Panc1 (cell line): ENCODE measurements at places on chromosomes 1 and 21.

- DNase-seq, result peak; percentile 35
Observed at GRCh38 chr1:9615316-9616063, 26.8 kb downstream of the TMEM201 start.

- DNase-seq, result no peak
Observed at GRCh38 chr1:36881541-36881940, 152.8 kb downstream of the GRIK3 start.

DNA sequence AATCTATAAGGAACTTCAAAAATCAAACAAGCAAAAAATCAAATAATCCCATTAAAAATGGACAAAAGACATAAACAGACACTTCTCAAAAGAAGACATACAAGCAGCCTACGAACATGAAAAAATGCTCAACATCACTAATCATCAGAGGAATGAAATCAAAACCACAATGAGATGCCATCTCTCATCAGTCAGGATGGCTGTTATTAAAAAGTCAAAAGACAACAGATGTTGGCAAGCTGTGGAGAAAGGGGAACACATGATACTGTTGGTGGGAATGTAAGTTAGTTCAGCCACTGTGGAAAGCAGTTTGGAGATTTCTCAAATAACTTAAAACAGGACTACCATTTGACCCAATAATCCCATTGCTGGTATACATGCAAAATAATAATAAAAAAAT, 226.4 kb downstream of the S1PR1 start:
- DNase-seq, result no peak

DNA sequence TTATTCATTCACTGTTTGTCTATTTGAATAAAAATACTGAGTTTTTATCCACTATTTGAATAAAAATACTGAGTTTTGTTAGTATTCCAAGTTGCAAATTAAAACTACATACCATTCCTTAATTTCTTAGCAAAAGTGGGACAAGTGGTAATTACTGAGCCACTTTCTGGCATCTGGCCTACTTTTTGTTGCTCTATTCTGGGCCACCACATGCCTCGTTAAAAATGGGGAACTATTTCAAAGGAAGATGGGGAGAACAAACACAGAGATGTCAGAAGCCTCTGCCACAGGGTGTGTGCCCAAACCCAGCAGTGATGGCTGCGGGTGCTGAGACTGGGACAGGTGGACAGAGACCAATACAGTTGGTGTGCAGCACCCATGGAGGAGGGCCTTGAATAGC, 14.6 kb downstream of the PIGP start:
- DNase-seq, result no peak

- no peak for DNase-seq
Observed at GRCh38 chr1:160544647-160545046, 21.6 kb upstream of the SLAMF6 start.

- no peak for DNase-seq
Observed at GRCh38 chr21:32423320-32424190, 11.0 kb downstream of the EVA1C start.

- no peak for DNase-seq
Observed at GRCh38 chr1:230185076-230186001, 118.3 kb downstream of the GALNT2 start.

DNA sequence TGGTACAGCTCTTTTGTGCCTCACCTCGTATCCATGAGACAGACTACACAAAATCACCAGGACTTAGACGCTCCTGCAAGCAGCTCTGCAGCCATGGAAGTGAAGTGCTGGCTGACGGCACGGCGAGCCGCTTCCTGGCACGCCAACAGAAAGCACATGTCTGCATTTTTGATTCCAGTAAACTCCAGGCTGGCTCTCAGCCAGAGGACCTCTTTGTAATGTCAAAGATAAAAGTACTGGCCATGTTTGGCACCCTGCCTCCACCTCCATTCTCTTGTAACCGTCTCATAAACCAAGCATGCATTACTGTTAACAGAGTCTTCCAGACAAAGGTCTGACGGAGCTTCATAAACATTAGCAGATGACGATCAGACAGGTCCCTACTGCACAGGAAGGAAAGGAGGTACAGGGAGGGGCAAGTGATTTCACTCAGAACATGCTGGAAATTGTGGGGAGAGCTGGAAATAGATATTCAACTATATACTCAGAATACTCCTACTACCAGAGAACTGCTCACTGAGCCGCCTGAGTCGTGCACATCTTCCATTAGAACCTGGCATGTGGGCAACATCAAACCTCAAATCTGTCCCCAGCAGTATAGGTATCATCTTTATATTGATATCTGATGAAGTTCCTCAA, 632.0 kb downstream of the SMYD3 start:
- DNase-seq, result no peak

- no peak for DNase-seq
Observed at GRCh38 chr1:9589719-9590157, 1.0 kb downstream of the TMEM201 start.

GRCh38 chr1:193458628-193459027, 272.2 kb upstream of the B3GALT2 start:
- DNase-seq, result no peak

DNA sequence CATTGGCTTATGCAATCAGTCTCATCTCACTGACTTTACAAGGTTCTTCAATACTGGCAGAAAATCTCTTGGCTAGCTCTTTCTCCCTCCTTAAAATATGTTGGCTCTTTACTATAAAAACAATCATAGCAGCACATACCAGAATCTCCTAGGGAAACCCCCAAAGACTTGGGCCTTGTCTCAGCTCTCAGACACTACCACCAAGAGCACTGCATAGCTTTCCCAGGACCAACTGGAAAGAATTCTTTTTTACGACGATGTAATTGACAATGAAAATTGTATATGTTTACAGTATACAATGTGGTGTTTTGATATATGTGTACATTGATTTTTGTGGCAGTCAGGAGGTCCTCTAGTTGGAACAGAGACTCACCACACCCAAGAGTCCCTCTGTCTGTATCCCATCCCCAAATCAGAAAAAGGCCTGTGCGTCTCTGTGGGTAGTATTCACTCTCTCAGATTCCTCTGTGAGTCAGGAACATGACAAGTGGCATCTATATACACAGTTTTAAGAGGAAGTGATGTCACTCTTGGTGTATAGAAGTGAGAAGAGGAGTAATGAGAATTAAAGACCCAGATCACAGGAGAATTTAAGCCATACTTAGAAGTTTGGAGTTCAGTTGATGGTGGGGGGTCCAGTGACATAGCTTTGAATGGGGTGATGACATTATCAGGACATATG, 21.1 kb downstream of the SMAP2 start:
- DNase-seq, result no peak

- no peak for DNase-seq
Observed at GRCh38 chr1:36522021-36522420, 39.3 kb upstream of the CSF3R start.

GRCh38 chr1:60835649-60836048, 246.7 kb upstream of the NFIA start:
- DNase-seq, result no peak

GRCh38 chr1:2875707-2876561, 74.4 kb upstream of the TTC34 start:
- no peak for DNase-seq

DNA sequence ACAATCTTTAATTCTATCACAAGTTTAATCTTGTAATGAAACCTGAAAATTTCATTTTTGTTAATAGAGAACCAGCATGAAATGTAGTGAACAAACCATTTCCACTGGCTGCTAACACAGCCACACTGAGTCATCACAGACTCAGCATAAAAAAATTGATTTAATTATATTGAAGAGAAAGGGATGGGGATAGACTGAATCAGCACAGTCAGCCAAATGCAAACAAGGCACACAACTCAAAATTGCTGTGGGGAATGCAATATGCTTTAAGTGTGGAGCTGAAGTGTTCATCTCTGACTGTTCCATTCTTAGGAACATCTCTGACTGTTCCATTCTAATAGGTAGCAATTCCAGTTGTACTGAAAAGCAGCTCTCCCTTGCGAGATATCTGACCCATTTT, 299.8 kb downstream of the MRPL39 start:
- DNase-seq, result no peak

GRCh38 chr1:111030590-111030989, 66.9 kb upstream of the LRIF1 start:
- DNase-seq, result peak; percentile 35

DNA sequence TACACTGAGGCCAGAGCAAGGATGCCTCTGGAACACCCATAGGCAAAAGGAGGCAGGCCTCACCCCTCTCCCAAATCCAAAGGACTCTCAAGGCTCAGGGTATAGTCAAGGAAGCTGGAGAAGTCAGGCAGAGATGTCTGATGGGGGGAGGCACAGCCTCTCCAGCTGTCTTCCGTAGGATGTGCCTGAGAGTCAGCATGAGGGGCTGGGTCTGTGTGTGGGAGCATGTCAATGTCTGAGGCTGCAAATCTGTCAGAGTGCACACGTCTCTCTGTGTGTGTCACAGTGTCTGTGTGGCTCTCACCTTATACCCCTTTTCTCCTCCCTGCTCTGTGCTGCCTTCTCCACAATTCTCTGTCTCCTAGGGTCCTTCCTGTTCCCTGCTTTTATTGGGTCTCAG, 4.0 kb downstream of the HPCAL4 start:
- no peak for DNase-seq

GRCh38 chr1:55214934-55215193, 300 bp downstream of the USP24 start:
- DNase-seq, result no peak

GRCh38 chr21:33948951-33949444, 33.4 kb upstream of the ATP5PO start:
- DNase-seq, result no peak

DNA sequence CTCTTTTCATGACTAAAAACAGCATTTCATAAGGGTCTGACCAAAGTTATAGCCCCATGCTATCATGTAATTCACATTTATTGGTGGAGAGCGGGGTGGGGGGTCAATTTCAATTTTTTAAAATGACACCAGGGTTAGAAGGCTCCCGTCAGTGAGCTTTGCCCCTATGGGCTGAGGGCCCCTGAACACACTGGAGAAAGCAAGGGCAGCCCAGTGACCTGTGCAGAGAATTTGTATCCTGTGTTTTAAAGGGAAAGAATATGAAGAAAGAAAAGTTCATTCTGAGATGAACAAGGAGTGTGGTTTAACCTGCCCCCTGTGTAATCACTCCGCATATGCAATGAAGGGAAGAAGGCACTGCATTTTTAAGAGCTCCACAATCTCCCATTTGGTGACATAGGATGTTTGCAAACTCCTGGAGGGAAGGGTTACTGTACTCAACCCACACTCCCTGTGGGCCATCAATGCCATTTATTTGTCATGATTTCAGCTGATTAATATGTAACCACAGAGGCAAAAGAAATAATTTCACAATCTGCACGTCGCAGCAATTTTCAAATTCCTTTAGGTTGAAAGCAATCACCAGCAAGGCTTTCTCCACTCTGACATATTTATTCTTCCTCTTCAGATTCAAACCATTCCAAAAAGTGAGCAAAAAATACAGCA, 95.6 kb downstream of the ZNF281 start:
- no peak for DNase-seq

GRCh38 chr1:17763417-17763816, 8.3 kb downstream of the ACTL8 start:
- DNase-seq, result no peak

- DNase-seq, result no peak
Observed at GRCh38 chr1:160227034-160227433, 21.9 kb downstream of the PEA15 start.

DNA sequence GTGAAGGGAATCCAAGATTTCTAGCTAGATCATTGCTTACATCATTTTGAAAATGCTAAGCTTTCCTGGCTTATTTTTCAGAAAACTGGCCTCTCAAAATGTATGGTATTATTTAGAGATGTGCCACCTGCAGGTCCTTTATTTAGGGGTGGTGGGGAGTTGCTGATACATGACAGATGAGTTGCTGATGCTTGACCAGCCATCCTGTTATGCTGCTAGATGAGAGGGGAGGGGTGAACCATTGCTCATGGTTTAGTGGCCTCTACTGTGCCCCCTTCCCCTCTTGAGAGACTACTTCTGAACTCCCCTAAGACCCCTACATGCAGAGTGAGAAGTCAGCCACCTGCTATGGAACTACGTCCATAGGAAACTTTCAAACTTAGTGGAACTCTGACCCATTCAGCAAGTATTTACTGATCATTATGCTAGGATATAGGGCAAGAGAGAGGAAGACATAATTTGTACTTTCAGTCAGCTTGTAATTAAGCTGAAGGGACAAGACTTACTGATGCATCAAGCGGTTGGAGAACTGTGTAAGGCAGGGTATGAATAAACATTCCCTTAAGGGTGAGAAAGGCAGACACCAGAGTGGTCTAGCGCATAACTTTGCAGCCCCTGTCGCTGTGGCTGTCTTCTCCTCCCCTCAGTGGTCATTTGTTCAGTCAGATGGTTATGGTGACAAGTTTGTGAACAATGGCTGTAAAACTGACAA, 34.6 kb downstream of the SLAMF6 start:
- DNase-seq, result no peak

- DNase-seq, result no peak
Observed at GRCh38 chr1:220789532-220790147, 2.9 kb downstream of the MTARC1 start.

DNA sequence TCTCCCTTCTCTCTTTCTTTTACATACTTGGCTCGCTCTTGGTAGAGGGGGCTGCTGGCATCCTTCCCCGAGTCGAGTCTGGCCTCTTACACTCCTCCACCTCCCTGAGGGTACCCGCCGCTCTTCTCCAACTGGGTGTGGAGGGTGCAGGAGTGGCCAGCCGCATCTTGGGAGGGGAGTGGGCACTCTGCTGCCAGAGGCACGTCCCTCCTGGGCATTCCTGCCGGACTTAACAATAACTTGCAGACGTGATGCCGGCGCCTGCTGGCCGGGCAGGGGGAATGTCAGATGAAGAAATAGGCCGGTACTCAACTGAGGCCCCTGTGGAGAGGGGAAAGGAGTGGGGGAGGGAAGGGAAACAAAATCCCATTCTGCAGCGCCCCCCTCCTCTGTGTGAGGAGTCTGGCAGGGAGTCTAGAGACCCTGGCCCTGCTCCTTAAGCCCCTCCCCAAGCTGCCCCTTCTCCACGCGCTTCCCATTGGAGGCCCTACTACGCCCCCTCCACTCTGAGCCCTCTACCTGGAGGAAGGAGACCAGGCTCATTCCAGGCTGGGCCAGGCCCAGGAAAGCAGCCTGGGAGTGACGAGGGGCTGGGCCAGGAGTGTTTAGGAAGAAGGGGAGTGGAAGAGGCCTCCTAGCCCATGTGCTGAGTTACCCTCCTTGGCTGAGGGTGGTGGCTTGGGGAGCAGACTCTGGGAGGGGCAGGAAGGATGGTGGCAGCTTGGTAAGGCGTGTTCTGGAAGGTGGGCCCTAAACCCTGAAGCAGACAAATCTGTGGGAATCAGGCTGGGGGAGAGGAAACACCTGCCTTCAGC, 1.8 kb downstream of the ATP2B4 start:
- DNase-seq, result peak; percentile 45
